ENCODE measurements at places on chromosomes 5 and 9.
A peak's percentile ranks its signal among the peaks of the same experiment; 100 is the strongest.

GRCh38 chr5:113047733-113048652 lies 71.4 kb downstream of the DCP2 start:
- no peak for DNase-seq

DNA sequence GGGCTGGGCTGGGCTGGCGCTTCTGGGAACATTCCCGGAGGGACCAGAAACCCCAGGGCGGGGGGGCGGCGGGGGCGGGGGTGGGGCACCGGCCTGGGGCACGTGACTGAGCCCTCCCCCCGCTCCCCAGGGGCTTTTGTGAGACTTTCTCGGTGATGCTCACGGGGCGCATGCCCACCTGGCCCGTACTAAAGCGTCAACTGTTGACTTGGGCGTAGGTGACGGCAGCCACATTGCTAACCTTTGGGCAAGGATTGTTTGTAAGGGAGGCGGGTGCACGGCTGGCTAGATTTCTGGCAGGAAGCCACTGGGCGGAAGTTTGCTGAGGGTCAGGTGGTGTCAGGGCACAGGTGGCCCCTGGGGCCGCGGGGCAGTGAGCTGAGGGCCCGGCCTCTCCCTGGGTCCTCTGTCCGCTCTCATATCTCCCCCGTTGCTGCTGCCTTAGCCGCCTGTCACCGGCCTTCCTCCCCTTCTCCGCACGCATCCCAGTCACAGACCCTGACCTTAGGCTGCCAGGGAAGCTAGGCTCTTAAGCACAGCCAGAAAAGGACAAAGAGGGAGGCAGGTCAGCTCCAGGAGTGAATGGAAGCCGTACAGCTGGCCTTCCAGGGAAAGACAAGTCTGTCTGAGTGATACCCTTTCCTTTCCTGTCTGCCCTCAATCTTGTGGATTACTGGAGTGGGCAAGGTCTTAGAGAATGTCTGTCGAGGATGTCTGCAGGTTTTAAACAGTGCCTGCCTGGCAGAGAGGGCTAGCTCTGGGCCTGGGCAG lies 812 bp downstream of the CACFD1 start:
- DNase-seq = peak; percentile 47

DNA sequence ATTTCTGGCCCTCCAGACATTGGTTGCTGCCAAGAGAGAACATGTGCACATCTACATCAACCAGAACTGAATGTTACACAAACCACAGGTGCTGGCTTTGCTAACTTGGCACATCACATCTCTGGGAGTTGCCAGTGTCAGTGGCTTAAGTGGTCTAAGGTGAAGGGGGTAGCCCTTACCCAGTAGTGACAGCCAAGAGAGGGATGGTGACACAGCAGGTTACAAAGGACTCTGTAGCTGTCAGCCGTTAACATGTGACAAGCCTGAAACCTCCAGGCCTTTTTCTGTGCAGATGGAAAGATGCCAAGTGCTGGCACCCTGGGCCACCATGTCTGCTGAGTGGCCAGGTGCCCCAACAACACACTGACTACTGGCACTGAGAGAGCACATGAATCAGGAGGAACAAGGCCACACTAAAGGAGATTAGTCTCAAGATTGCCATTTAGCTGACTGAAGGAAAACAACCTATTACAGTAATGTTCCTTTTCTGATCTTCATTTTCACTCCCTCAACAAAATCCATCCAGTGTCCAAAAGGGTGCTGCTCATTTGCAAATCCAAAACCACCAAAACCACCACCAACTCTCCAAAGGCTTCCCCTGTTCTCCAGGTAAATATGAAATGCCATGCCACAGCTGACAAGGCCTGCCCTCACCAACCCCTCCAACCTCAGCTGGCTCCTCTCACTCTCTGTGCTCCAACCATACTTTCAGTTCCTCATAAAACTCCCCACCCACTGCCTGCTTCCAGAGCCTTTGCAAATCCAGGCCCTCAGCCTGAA lies 20.2 kb downstream of the SIL1 start:
- DNase-seq = no peak

DNA sequence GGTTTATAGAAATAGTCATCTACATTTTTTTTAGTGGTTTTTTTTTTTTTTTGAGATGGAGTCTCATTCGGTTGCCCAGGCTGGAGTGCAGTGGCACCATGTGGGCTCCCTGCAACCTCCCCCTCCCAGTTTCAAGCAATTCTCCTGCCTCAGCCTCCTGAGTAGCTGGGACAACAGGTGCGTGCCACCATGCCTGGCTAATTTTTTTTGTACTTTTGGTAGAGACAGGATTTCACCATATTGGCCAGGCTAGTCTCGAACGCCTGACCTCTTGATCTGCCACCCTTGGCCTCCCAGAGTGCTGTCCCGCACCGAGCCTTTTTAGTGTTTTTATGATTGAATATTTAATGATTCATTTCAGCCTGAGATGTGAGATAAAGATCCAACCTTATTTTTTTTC lies 27.3 kb downstream of the ANKRD33B start:
- no peak for DNase-seq

DNA sequence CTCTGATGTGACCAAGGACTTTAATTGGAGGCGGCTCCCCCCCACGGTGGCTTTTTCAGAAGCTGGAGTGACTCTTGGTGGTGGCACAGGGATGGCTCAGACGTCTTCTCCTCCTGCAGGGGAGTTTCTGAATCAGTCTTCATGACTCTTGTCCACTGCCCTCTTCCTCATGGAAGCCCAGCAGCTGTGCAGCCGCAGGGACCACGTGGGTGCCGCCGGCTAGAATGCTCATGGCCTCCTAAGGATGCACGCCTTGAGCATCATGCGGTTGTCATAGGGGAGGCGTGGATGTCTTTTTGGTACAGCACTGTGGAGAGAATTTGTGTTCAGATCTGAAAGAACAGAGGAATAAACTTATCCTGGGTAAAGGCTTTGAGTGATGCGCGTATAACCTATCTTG lies 1.3 kb downstream of the TEX53 start:
- no peak for DNase-seq

DNA sequence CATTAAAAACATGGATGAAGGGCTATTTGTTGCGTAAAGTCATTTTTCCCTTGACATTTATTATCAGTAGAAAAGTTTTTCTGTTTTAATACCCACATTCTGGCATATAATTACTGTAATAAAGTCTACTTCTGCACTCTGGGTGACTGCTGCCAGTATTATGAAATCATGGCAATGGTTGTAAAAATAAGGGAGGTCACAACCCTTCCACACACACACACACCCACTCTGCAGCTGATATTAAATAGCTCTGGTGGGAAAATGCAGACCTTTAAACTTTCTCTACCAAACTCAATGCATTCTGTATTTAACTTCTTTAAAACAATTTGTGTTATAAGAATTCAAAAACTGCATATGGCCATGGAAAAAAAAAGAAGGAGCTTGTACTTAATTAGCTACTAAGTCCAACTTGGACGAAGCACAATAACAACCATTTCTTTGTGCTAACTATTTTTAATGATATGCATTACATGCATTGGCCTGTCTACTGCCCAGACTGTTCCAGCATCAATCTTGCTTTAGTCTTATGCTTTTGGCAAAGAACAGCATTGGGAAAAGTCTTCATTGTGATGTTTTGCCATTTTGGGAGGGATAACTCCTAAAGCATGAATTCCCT lies 137.6 kb upstream of the MAP3K1 start:
- DNase-seq = no peak

DNA sequence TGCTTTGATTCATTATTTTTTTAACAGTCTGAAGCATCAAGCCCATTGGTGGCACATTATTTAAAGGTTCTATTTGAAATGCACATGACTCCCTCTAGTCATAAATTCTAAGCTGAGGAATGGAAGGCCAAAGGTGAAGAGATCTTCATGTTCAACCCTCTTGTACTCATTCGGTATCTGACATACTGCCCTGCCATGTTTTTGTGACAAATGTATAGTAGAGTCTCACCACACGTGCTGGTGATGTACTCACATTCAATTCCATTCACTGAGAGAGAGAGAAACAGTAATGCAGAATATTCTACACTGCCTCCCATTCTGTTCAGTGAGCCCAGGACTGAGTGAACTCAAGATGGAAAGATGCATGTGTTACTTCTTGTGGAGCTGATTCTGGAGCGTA lies 98.3 kb downstream of the GDA start:
- no peak for DNase-seq

DNA sequence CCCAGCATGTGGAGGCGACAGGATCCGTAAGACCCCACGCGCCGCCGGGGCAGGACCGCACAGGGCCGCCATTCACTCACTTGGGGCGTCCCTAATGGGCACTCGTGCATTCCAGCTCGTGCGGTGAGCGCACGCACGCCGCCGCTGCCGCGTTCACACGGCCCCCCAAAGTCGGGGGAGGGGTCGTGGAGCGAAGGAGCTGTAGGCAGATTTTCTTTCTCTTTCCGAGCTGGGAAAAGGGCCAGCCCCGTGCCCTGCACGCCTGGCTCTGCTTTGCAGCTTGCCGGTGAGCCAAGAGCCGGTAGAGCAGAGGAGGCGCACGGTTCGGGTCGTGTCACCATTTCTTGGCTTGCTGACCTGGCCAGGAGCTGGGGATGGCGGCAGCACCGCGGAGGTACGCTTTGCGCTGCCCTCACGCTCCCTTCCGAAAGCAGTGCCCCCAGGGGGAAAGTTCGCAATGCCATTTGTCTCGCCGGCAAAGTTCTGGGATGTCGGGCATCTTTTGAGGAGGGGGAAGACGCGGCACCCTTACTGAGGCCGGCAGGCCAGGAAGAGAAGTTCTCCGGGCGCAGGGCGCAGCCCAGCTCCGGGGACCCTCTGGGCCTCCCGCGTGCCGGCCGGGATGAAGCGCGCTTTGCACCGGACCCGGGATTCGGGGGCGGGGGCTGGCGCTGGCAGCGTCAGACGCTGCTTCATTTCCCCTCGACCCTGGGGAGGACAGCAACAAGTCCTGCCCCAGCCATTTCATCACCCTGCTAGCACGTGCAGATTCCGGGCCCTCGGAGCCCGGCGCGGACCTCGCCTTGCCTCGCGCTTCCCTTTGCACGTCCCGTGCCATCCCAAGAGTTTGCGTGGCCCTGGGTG lies 898 bp downstream of the STC2 start:
- no peak for DNase-seq

GRCh38 chr5:178113841-178114324 lies 551 bp downstream of the N4BP3 start:
- DNase-seq = no peak

- no peak for DNase-seq
Observed at GRCh38 chr5:26889815-26890214, 148.6 kb downstream of the CDH9 start.

GRCh38 chr9:36029202-36029601 lies 7.5 kb upstream of the RECK start:
- DNase-seq = no peak

GRCh38 chr5:6296524-6296923 lies 81.8 kb downstream of the MED10 start:
- no peak for DNase-seq

GRCh38 chr9:124295159-124295794 lies 37.5 kb downstream of the NEK6 start:
- DNase-seq = no peak

GRCh38 chr5:141747152-141748141 lies 65.4 kb upstream of the ARAP3 start:
- DNase-seq = no peak

GRCh38 chr5:1931604-1932231 lies 49.0 kb upstream of the IRX4 start:
- DNase-seq = no peak

GRCh38 chr5:103486739-103487138 lies 75.8 kb downstream of the NUDT12 start:
- DNase-seq = no peak

- DNase-seq = no peak
Observed at GRCh38 chr9:89980600-89980999, 375.8 kb downstream of the GADD45G start.

DNA sequence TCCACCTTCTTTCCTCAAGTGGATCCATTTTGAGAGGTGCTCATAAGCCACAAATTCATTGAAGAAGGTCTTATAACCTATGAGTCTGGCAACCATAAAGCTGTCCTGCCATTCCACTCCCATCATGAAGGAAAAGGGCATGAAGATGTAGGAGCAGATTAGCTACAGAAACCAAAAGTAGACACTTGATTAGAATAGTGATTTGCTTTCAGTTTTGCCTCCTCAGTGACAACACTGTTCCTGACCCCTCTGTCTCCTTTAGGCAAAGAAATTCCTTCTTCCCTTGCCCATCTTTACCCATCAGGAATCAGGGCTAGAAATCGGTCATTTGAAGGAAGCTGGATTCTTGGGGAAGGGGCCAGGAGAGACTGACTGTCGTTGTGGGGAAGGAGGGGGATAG lies 55.2 kb downstream of the SLC28A3 start:
- DNase-seq = no peak

DNA sequence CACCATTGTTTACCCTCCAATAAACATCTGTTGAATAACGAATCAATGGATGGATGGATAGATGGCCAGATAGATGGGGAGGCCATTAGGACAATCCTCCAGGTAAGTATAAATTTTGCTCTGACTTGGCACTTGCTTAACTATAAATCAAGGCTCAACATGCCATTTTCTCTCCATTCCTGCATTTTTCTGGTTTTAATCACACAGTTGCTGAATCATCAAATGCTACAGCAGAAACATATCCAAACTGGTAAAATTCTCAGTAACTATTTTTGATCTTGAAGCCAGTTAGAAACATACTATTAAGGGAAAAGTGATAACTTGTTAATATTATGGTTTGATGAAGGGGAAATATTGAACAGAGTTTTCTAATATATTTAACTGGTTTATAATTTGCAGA lies 71.5 kb upstream of the MTAP start:
- no peak for DNase-seq

GRCh38 chr5:58939664-58940063 lies 356.8 kb downstream of the RAB3C start:
- no peak for DNase-seq

DNA sequence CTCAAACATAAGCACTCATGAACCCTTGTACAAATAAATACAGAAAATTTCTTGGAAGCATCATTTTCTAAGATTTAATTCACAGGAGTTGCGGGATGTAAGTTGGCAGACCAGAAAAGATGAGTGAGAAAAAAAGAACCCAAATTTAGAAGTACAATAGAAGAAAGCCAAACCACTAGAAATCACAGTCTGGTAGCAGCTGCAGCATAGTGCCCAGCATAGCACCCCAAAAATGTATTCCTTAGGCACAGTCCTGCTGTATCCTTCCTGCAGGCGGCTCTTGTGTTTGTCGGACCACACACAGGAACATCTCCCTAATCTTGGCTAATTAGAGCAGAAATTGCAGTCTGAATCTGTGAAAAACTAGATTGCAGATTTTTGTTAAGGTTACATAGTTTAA lies 208.5 kb upstream of the TRPM3 start:
- no peak for DNase-seq

- DNase-seq = no peak
Observed at GRCh38 chr9:93952784-93953495, 2.2 kb downstream of the BARX1 start.

GRCh38 chr5:110169461-110169860 lies 479.7 kb downstream of the MAN2A1 start:
- DNase-seq = no peak

Measured in CD4-positive, alpha-beta T cell treated with Interleukin-2 at 100 ng/mL for 4 hours (primary cell).